ENCODE measurements at places on chromosomes 2 and 18. TPM values are rescaled to one million over a fixed set of nuclear protein-coding genes. Genes with fewer than 3 reads are reported as not detected.

Gene WDR75
- 85.1 TPM for total RNA-seq

Gene SATB2
- total RNA-seq, result 3.5 TPM

Gene LOXL3
- total RNA-seq, result 14.6 TPM

Gene MAP3K20
- 140 TPM for total RNA-seq

Gene DCDC2C
- total RNA-seq, result 0.48 TPM

Gene MROH2A
- 0.32 TPM for total RNA-seq
